ENCODE measurements at places on chromosomes 12 and 14.

- DNase-seq, result no peak
These were observed 89.3 kb upstream of the TTC7B start for GRCh38 chr14:90905531-90905930.

DNA sequence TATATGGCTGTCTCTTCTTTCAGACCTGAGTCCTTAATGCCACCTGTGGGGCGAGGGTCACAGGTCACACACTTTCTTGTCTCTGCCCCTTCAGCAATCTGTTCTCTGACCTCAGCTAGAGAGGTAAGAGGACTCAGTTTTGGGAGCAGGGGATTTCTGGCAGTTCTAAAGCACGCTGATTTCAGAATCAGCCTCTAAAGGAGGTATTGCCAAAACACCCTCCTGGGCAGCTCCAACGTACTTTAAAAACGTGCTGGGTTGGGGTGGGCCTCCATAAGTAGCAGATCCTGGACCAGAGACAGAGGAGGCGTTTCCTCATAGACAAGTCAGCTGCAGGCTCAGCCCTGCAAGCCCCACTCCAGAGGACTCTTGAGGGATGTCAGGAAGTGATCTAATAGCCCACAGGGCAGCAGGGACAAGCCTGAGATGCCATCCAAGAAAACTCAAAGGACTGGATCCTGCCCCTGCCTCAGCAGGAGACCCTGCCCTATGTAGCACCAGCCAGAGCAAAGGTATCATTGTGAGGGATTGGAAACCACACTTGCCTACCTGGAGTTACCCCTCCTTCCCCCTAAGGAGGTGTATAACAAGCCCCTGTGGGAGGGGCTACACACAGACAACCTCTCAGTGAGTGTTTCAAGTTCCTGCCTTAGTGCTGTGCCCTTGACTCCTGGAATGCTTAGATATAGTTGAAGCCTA, 8.5 kb downstream of the CTDSP2 start:
- peak; percentile 67 for DNase-seq

DNA sequence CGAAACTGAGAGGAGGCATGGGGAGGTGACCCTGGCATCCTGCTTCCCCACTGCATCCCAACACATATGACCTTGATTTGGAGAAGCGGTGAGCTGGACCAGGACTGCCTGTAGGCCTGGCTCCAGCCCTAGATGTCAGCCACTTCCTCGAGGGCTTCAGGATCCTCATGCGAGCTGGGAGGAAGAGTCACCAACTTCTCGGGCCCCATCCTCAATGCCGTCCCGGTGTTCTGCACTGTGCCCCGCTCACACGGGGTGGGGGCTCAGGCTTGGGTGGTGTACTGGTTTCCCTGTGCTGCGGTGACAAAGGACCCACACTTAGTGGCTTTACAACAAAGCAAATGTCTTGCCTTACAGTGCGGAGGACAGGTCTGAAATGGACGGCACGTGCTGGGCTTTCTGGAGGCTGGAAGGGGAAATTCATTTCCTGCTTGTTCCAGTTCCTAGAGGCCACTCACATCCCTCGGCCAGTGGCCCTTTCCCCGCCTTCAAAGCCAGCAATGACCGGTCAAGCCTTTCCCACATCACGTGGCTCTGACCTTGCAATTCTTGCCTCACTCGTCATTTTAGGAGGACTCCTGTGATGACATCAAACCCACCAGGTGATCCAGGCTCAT, 298.1 kb upstream of the RTL1 start:
- peak; percentile 26 for DNase-seq

DNA sequence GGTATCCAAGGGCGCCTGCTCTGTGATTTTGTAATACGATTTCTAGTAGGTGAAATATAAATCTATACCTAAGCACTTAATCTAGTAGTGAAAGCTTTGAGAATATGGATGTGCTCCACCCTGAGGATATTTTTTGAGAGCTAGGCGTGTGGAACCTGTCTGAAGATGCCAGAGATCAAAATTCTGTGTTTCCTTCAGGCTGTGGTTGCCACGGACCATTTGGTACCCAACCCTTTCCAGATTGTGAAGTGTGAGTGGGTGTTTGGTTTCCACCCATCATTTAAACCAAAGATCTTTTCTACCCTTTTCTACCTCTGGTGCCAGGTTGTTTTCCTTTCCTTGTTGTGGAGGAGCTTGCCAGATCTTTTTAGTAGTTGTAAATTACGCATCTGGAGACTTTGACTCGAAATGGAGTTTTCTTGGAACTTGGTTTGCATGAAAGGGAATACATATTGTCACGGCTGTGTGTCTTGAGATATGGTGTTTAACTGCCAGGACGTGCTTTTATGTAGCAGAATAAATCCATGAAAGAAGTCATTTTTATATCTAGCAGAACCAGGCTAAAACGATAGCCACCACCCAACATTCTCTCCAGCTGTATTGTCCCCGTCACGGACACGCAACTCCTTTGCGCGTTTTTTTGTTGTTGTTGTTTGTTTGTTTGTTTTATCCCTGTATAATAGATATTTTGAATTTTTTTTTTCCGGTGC, 2.2 kb downstream of the LRFN5 start:
- peak; percentile 46 for DNase-seq

- no peak for DNase-seq
These were observed 205.1 kb upstream of the FSCB start for GRCh38 chr14:44712024-44712815.

GRCh38 chr14:68978172-68978911, 760 bp downstream of the ACTN1 start:
- peak; percentile 82 for DNase-seq

- no peak for DNase-seq
These were observed 21.8 kb downstream of the IRAK3 start for GRCh38 chr12:66210840-66211239.

DNA sequence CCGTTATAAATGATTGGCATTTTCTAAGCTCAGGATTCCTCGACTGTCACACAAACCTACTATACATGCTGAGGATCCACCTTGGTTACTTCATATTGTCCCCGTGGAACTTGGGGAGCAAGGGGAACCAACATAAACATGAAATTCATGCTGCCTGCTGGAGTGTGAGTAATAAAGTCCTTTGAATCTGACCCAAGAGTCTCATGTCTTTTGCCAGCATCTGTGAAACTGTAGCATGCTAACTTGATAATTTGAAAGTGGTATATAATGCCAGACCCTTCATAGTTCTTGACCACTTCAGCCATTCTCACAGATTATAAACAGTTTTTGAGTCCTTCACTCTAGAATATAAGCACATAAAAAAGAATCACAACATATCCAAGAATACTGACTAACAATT, 17.1 kb downstream of the SLC35F4 start:
- DNase-seq, result no peak

DNA sequence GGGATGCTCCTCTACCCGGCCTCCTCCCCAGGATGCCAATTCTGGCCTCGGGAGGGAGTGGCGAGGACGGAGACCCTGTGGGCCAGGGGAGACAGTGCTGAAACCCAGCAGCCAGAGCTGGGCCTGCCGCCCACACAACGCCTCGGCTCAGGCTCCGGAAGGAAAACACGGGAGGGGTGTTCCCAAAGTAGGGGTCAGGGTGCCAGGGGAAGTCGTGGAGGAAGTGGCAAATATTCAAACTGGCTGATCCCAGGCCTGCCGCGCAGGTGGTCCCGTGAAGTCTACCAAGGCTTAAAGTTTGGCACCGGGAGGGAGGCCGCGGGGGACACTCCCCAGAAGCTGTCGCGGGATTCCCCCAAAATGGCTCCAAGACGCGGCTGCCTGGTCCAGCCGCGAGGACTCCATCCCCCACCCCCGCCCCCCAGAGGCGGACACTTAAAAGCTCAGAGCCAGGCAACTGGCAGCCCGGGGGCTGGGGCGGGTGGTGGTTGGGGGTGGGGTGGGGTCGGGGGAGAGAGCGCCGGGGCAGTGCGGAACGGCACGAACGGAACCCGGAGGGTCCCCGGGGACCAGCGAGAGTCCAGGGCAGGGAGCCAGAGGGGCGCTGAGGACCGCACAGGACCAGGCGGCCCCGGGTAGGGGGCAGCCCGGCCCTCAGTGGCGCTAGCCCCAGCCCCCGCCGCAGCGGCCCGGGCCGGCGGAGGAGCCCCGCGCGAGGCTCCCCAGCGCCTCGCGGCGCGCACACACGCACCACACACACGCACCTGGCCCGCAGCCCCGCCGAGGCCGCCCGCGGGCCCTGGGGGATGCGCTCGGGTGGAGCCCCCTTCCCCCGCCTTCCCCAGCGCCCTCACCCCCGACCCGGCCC, 20.0 kb downstream of the BEGAIN start:
- no peak for DNase-seq

GRCh38 chr14:69797573-69798338, 715 bp upstream of the SLC10A1 start:
- DNase-seq, result no peak

DNA sequence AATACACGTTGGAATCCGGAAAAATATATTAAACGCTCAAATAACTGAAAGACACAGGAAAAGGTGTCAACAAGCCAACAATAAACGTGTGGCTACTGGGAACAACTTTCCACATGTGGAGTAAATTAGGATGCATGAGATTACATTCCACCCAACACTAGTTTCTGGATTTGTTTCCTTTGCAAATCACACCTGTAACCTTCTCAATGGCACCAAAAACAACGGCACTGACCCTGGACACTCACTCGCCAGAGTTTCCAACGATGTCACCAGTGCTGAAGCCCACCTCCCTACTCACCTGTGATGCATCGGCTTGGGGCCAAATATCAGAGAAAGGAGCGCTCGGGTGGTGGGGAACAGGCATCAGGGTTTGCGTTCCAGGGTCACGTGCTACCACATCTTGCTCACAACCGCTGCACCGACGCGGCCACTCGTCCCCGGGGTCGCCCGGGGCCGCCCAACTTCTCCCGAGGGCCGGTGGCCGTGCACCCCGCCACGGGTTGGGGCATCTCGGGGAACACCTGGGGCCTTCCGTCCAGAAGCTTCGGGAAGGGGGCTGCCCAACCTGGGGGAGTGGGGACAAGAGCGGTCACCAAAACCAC, 629 bp downstream of the PRDM4 start:
- DNase-seq, result no peak

DNA sequence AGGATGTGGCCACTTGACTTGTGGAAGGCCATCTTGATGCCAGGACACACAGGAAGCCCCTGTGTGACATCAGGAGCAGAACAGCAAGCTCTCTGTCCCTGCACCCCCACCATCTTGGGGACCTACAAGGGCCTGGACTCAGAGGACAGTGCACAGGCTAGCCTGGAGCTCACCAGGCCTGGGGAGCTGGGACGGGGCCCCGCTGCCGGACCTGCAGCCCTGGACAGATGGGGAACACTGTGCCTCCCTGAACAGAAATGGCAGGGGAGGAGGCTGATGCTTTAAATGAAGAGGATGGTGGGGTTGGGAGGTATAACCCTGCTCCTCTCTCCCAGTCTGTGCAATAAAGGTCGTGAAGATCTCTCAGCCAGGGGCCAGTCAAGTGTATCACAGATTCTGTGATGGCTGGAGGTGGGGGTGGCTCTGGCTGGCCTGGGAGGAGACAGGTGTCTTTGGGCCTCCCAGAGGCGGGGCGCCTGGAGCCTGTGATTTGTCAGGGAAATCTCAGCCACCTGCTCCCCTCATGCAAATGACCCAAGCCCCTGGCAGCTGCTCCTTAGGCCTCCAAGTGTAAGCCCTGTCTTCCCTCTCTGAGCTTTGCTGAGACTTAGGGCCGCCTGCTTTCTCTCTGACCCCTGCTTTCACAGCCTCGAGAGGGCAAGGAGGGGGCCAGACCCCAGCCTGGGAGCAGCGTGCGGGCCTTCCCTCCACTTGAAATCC, 1.1 kb upstream of the GNB3 start:
- peak; percentile 54 for DNase-seq

GRCh38 chr12:125331342-125332052, 266.3 kb downstream of the AACS start:
- DNase-seq, result no peak

GRCh38 chr14:34126586-34126985, 175.7 kb upstream of the EGLN3 start:
- no peak for DNase-seq

Measured in right forelimb (tissue), 1 donor.